CD4-positive, alpha-beta memory T cell (primary cell): ENCODE measurements at places on chromosomes 5 and 9.
A peak's percentile ranks its signal among the peaks of the same experiment; 100 is the strongest.

DNA sequence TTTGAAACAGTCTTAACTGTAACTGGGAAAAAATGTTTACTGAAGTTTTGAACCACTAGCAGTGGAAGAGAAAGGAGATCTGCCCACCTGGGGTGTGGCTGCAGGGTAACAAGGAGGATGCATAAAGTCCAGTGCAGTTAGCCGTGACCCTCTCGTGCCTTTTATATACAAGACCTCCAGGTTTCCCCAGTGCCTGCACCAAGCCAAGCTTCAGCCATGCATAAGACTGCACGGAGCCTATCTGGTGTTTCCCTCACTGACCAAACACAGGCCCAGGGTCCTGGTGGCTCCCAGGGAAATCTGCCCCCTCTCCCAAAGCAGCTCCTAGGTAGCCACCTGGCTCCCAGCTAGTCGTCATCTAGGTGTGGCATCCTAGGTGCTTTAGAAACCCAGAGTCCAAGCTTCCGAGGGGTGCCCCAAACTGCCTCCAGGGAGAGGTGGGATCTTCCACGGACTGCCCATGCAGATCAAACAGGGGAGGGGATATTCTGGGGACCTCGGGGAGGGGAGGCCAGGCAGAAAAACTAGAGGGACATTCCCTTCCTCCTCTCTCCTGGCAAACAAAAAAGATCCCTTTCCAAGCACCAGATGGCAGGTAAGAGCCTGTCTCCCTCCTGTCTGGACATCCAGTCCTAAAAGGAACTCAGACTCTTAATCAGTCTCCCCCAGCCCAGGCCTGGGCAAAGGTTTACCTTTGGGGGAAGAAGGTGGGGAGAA, 2.7 kb downstream of the SHB start:
- no peak for DNase-seq

- DNase-seq, result no peak
Measured at GRCh38 chr9:34651321-34651720, 664 bp upstream of the IL11RA start.

GRCh38 chr9:94911211-94911610, 184.7 kb downstream of the AOPEP start:
- DNase-seq, result no peak

GRCh38 chr9:110148384-110148783, 59.6 kb downstream of the C9orf152 start:
- peak; percentile 41 for DNase-seq

GRCh38 chr5:27818888-27819287, 780.5 kb upstream of the CDH9 start:
- DNase-seq, result no peak

DNA sequence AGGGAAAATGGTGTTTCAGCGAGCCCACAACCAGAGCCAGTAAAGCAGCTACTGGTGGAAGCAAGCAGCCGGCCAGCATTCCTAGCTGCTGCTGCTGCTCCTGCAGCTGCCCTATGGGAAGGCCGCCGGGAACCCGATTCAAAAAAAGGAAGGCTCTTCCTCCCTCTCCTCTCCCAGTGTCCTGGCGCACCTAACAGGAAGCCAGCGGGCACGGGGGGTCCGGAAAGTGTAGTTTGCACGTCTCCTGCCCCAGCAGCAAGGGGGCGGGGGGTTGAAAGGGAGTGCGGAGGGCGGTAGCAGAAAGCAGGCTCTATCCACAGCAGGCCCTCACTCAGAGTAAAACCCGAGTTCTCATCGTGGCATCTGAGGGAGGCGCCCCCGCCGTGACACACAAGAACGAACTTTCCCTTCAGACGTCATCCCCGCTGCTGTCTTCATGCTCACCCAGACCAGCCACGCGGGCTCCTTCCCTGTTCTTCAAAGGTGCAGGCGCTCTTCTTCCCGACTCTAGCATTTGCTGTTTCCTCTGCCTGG, 16.5 kb downstream of the GRXCR2 start:
- DNase-seq, result no peak

DNA sequence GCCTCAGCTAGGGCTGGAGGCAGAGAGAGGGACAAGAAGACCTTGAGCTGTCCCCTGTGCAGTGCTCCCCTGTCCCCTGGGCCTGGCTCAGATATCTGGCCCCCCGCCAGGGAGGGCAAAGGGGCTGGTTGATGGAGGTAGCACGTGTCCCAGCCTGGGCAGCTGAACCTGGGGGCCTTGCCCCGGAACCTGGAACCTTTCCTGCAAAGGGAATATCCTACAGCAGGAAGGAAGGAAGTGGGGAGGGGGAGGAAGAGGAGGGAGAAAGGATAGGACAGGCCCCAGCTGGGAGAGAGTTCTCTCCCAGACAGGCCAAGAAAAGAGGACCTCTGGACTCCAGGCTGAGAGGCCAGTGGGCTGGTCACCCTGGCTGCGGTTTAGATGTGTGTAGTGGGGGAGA, 27.6 kb upstream of the PSD2 start:
- DNase-seq, result peak; percentile 20

DNA sequence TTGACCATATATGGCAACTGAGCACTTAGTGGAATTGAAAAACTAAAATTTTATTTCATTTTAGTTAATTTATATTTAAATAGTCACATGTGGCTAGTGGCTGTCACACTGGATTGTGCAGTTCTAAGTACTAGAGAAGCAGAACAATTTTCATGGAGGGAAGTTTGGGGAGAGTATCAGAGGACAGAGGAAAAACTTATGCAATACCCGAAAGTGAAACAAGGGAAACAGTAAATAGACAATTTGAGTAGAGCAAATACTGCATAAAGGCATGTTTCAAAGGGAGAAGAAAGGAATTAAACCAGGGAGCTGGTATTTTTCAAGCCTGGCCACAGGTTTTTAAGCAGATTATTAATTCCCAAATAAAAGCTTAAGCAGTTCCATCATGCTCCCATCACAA, 590.5 kb upstream of the RORB start:
- no peak for DNase-seq
